ENCODE measurements at places on chromosomes 2 and 18.

GRCh38 chr18:63062246-63062645 lies 257.3 kb downstream of the BCL2 start:
- DNase-seq, result no peak

DNA sequence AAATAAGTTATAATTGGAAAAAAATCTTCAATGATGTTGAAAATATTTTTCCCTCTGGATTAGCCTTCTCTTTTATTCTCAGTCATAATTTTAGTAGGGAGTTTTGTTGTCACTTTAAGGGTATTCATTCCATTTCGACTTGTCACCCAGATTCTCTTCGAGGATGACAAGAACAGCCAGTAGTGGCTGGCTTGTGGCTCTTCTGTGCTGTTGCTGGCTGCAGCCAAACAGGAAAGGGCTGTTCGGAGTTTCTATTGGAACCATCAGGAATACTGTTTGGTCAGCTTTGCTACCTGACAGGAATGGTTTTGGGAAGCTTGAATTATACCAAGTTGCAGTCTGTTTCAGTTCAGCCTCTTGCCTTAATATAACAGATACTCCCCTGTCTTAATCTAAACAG lies 41.6 kb downstream of the MGAT5 start:
- no peak for DNase-seq

- DNase-seq, result no peak
These were observed 87.3 kb upstream of the LCLAT1 start for GRCh38 chr2:30359644-30360167.

- DNase-seq, result no peak
These were observed 1.2 kb downstream of the TCF7L1 start for GRCh38 chr2:85134255-85134895.

DNA sequence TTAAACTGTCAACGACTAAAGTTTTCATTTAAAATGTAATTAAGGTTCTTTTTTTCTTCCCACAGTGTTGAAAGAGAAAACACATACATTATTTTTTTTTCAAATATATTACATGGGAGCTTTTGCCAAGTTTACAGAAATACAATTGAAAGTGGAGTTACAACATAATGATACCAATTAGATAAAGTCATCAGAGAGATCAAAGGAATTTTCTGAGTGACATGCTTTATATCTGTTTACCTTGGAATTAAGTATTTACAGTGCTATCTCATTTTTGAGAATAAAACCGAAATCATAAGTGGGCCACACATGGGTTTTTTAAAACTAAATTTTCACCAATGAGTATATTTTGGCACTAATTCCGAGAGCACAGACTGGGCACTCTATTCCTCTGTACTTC lies 165.2 kb downstream of the RAPGEF4 start:
- DNase-seq, result no peak

DNA sequence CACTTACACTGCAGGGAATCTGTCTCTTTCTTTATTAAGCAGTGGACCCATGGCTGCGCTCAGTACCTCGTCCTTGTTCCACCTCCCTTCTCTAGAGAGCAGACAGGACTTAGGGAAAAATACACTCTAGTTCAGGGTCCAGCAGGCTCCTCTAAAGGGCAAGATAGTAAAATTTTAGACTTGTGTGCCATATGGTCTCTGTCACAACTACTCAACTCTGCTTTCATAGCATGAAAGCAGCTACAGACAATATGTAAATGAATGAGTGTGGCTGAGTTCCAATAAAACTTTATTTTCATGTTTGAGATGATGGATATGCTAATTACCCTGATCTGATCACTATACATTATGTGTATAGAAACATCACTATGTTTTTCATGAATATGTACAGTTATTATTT lies 163.1 kb downstream of the BABAM2 start:
- DNase-seq, result no peak

GRCh38 chr18:70489986-70490933 lies 201.4 kb downstream of the SOCS6 start:
- DNase-seq, result peak; percentile 57

GRCh38 chr18:6741232-6741663 lies 11.7 kb downstream of the ARHGAP28 start:
- DNase-seq, result no peak

DNA sequence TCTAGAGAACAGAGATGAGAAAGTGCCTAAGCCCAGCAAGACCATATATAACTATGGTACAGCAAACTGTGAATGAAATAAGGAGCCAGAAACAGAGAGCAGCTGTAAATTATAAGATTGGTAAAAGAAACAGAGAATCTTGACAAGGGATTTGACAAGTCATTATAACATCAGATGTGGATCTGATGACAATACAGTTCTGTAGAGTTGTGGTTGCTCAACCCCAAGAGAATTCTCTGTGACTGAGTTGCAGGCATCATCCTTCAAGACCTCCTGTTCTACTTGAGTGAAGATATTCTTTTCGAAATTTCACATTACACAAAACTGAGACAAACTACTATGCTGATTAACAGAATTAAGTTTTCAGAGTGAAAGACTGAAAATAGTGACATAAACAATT lies 343.1 kb upstream of the SLC39A10 start:
- DNase-seq, result no peak

GRCh38 chr2:10196948-10197696 lies 74.6 kb downstream of the RRM2 start:
- no peak for DNase-seq

GRCh38 chr18:26863122-26863879 lies 2.2 kb downstream of the AQP4 start:
- no peak for DNase-seq

GRCh38 chr2:191276792-191277465 lies 31.7 kb downstream of the MYO1B start:
- DNase-seq, result no peak

DNA sequence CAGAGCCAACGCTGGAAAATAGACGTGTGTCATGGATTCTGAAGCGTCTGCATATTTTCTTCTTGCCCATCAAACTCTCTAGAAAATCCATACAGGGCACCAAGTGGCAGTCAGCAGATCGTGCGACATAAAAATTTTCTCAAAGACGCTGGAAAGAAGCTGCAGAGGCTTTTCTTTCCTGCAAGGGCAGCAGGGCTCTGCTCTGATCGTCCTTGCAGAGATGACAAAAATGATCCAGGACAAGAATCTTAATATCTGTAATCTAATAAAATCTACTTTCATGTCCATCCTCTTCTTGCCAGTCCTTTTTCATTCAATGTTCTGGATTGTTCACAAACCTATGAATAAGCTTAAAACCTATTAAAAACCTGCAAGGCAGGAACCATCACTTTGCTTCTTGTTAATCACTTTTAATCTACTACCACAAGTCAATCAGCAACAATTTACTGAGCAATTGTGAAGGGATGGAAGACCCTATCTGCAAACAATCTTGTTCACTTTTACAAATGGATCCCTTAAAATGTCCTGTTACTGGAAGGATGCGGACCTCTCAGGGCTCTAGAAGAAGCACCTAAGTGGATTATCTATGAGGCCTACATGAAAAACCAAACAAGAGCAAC lies 93.6 kb downstream of the MREG start:
- no peak for DNase-seq

DNA sequence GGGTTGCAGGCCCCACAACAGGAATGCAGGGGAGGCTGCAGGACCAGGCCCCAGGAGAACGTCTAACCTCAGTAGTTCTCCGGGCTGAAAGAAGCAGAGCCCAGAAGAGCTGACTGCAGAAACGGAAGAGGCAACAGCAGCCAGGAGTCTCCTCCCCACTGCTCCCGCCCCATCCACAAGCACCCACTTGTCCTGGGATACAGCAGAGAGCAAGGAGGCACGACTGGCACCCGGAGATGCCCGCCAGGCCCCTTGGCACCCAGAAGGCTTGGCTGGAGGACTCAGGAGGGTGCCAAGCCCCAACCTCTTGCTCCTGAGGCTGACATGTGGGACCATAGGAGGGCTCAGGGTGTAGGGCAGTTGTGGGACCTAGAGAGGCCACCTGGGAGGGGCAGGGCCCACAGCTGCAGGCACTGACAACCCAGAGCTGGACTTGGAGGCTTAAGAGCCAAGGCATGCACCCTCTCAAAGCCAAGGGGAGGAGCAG lies 29.0 kb upstream of the TNS1 start:
- DNase-seq, result no peak

GRCh38 chr2:54499661-54500060 lies 43.5 kb downstream of the SPTBN1 start:
- DNase-seq, result no peak

- DNase-seq, result no peak
These were observed 638.0 kb downstream of the CNTNAP5 start for GRCh38 chr2:124662946-124663644.

- no peak for DNase-seq
These were observed 69.0 kb downstream of the KLHL29 start for GRCh38 chr2:23453836-23454460.

GRCh38 chr18:55413474-55413873 lies 174.5 kb downstream of the TCF4 start:
- no peak for DNase-seq

GRCh38 chr2:240640939-240641338 lies 15.7 kb downstream of the GPR35 start:
- DNase-seq, result no peak

DNA sequence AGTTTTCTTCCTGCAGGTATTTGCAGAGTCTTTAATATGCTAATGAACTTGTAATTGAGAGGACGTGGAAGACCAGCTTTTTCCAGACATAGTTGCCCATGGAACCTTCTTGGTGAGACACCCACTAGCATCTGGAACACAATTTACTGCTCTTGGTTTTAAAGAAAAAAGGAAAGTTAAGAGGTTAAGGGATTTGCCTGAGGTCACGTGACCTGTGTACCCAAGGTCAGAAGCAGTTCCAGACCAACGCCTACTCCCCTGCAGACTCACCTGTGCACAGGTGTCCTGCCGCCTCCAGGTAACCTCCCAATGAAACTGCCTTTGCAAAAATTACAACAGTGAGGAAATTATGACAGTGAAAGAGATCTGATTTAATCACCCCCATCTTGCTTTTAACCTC lies 172.7 kb downstream of the ANAPC1 start:
- DNase-seq, result no peak

DNA sequence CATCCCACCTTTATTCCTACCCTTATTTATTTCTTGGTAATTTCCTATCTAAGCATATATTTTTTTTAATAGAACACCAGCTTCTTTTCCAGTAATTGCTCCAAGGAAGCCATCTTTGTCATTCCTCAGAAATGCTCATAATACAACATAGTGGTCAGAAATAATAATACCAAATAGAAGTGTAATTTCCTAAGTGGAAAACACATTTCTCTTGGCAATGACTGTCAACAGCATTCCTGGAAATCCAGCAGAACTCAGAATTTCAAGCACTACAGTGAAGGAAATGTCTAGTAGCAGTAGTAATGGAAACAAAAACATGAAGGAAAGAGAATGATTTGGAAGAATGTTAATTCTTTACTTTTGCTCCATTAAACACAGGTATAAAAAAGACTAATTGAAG lies 56.6 kb downstream of the GDF7 start:
- DNase-seq, result no peak

- no peak for DNase-seq
These were observed 149.1 kb upstream of the GATA6 start for GRCh38 chr18:22020127-22020866.

GRCh38 chr2:178173657-178174056 lies 20.7 kb upstream of the OSBPL6 start:
- DNase-seq, result no peak

DNA sequence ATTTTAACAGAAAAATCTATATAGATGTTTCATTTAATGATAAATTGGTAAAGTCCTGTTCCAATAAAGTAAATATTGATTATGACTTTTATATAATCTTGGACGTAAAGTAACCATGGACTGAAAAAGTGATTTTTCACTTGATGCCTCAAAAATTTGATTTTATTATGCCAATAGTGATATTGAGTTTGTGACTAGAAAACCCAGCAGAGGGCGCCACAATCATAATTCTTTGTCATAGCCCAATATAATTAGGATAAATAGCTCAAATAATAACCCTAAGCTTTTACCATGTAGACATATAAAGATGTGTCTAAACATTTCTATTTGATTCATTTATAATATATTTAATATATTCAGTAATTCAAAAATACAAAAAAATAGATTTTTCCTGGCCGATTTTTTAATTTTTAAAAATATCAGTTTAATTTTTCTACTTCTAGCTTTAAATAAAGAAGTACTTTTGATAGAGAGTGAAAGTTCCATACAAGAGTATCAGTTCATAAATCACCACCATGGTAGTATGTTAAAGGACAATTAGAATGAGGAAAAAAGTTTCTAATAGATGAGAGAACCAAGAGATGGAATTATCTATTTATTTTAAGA lies 30.7 kb downstream of the CAMKMT start:
- DNase-seq, result peak; percentile 58

GRCh38 chr18:12428923-12429322 lies 21.2 kb downstream of the PRELID3A start:
- no peak for DNase-seq

GRCh38 chr2:203401-203800 lies 60.4 kb downstream of the SH3YL1 start:
- no peak for DNase-seq

DNA sequence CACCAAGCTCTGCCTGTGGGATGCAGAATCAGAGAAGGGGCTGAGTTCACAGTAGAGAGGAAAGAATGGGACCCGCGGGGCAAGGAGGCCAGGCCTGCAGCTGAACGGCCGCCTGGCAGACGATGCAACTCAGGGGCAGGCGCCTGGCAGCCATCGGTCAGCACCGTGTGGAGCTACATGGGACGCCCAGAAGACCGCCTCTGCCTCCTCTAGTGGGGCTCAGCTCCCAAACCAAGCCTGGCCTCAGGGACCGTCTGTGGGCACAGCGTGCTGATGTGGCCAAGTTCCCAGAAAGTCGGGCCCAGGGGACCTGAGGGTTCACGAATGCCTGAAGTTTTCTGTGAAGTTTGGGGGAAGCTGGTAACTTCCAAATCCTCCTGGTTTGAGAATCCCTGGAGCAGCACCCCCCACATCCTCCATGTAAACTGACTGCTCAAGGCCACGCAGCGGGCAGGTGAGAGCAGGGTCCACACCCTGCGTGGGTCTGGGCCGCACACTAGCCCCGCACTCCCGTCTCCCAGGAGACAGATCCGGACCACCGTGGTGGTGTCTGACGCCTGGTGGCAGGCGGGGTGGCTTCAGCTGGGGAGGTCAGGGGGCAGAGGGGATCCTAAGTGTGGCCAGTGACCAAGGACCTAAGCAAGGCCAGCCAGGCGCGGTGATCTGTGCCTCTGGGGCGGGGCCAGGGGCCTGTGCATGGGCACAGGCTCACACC lies 14.6 kb downstream of the SNORC start:
- DNase-seq, result no peak

- no peak for DNase-seq
These were observed 40.4 kb downstream of the COL3A1 start for GRCh38 chr2:189014449-189015138.

- no peak for DNase-seq
These were observed 12.6 kb upstream of the RAB17 start for GRCh38 chr2:237603049-237603717.
